Gastrocnemius medialis (tissue), 4 donors: ENCODE measurements at places on chromosomes 13 and 19. TPM values are rescaled to one million over a fixed set of nuclear protein-coding genes. Genes with fewer than 3 reads are reported as not detected.
A peak's percentile ranks its signal among the peaks of the same experiment; 100 is the strongest.

- DNase-seq = no peak
Measured at GRCh38 chr19:11848200-11848593, 329 bp upstream of the ZNF439 start.

DNA sequence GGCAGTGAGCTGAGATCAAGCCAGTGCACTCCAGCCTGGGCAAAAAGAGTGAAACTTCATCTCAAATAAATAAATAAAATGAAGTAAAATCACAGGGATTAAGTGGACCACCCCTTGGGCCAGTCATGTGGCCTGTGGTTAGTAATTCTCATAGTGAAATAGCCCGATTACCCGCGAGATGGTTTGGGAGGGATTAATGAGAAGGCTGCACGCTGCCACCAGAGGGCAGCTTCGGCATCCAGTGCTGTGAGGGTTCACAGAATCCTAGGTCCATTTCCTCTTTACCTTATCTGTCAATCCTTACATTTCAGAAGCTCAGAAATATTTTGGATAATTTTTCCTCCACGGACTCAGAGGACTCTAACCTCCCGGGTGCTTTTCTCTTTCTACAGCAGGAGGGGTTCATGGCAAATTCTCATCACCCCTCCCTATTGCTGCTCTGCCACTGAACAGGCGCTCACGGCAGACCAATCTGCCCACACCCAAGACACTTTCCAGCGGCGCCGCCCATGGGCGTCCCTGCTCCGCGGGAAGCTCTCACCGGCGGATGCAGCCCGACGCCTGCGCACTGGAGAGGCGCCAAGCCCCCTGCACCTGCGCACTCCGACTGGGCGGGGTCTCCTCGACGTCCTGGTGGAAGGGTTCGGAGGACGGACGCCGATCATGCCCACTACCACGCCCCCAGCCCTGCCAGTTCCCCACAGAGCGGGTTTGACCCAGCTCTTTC is 11.0 kb downstream of the ZNF835 start:
- DNase-seq = no peak

DNA sequence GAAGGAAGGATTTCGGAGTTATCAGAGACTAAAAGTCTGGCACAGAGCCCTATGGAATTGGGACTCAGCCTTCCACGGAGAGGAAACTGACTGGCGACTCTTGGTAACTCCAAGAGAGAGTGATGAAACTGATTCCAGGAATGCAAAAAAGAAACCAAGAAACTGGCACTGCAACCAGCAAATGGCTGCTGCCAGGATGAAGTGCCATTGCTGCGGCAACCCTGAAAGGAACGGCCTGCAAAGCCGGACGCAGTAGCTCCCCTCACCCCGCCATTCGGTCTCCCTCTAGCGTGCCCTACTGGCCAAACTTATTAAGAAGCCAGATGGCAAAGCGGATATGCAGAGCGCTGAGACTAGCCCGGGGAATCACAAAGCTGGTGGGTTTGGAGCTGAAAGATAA is 236.0 kb downstream of the PCDH9 start:
- DNase-seq = no peak

ZNF699 gene
- total RNA-seq = 2.0 TPM

DNA sequence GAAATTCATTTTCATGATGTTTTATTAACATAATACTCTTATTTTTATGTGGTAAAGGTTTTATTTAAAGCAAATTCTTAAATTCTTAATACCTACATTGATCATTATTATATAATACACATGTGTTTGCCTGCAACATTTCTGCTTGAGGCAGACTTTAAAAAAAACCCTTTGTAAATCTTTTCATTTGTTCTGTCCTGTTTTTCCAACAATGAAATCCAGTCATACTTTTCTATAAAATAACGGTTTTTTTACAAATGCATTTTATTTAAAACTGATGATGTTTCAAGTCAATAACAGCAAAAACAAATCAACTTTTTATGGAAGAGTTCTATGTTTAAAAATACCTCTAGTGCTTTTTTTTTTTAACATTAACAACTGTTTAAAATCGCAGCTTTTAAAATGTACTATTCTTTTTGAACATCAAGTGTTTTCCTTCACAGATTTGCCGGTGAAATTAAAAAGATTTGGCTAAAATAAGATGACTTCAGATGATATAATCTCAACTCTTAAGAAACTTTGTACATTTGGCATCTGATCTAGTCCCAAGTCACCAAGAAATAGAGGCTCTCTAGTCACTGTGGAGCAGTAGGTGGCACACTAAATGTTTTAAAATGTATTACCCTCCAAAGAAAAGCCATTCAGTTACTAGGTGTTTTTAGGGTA is 5.1 kb downstream of the POU4F1 start:
- no peak for DNase-seq

DNA sequence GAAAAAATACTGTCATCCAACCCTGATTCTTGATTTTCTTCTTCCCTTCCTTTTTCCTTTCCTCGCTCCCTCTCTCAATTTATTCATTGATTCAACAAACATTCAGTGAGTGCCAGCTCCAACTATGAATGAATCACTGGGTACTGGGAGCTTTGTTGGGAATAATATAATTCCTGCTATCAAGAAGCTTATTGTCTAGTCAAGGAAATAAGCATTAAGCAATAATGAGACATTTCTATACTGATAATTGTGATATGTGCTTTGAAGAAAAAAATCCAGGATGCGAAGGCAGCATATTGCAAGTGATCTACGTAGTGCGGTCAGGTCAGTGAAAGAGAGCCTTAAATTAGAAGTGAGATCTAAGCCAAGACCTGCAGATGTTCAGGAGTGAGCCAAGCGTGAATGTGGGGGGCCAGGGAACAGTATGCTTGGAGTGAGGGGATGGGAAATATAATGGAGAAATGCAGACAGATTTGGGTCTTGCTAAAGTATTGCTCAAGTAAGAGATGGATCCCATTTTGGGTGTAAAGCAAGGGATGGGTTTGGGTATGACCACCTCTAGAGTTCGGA is 253.5 kb downstream of the LHFPL6 start:
- DNase-seq = no peak

GRCh38 chr13:46184277-46184699 is 2.3 kb upstream of the LCP1 start:
- DNase-seq = no peak

ZNF829 gene
- total RNA-seq = 1.5 TPM

JAK3 gene
- 1.6 TPM for total RNA-seq

NCCRP1 gene
- not detected for total RNA-seq

KLF1 gene
- not detected for total RNA-seq

DNA sequence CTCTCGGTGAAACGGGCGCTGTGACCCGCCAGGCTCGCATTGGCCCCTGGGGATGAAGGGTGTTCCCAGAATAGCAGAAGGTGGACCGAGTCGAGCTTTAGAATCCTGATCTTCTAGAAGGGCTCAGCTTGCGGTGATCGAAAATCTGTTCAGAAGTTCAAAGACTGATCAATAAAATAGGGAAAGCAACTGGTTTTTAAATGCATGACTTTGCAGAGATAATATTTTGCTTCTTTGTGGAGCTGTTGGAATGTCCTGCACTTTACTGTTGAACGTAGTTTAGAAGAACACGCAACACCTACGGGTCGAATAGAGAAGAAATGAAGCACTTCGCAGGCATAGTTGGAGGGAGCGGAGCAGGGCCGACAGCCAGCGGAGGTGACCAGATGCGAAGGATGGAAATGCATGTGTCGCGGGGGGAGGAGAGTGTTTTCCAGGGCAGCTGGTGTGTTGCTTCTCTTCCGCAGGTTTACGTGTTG is 766 bp downstream of the CEBPG start:
- DNase-seq = peak; percentile 67
